Stimulated activated CD8-positive, alpha-beta memory T cell treated with anti-CD3 and anti-CD28 coated beads, Interleukin-4, amount 100 ng/mL, for 1 hour (primary cell): ENCODE measurements at places on chromosomes 6 and 20.

DNA sequence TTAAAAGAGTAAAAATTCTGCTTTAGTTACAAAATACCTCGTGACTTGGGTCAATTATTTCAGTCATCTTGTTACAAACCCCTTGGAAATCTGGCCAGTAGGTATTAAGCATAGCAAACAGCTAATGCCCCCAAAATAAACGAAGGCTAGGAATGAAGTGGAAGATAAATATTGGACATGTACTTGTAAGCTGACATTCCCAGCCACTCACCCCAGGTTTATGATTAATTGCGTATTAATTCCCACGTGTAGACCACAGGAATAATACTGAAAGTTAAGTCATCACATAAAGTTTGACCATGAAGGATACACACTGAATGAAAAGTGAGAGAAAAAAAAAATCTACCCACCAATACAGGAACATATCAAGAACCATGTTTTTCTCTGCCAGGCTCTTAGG, 936.5 kb upstream of the ADGRB3 start:
- no peak for DNase-seq

GRCh38 chr20:36998652-36999051, 47.1 kb upstream of the SAMHD1 start:
- DNase-seq: no peak

GRCh38 chr6:46819561-46819960, 26.4 kb downstream of the MEP1A start:
- no peak for DNase-seq

DNA sequence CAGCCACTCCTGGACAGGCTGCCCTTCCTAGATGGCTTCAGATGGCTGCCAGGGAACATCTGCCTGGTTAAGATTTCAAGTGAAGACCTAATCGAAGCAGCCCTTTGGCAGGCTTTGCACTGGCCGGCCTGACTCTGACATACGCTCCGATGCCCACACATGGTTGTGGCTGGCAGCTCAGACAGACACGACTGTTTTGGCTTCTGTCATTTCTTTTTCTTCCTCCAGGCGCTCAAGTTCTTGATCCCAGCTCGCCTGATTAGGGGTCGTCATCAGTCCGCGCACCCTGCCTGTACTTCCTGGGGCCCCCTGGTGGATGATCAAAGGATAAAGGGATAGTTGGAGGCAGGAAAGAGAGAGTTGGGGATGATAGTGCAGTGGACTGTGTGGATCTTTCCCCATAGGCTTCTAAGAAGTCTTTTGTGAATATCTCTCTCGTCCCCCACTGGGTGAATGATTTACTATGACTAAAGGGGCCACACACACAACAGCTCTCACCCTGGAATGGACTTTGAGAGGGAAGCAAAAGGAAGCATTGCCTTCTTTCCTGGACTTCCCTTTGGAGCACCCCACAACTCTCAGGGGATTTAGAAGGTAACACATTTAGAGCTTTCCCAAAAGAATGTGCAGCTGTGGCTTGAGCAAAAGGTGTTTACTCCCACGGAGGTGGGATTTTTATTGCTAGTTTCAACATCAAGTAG, 21.4 kb upstream of the TRAM2 start:
- no peak for DNase-seq

GRCh38 chr6:3646616-3647362, 104.7 kb downstream of the PXDC1 start:
- no peak for DNase-seq

- DNase-seq: no peak
Observed at GRCh38 chr20:22335210-22335609, 249.2 kb downstream of the FOXA2 start.

- DNase-seq: no peak
Observed at GRCh38 chr20:35269055-35269781, 8.7 kb downstream of the MMP24OS start.

DNA sequence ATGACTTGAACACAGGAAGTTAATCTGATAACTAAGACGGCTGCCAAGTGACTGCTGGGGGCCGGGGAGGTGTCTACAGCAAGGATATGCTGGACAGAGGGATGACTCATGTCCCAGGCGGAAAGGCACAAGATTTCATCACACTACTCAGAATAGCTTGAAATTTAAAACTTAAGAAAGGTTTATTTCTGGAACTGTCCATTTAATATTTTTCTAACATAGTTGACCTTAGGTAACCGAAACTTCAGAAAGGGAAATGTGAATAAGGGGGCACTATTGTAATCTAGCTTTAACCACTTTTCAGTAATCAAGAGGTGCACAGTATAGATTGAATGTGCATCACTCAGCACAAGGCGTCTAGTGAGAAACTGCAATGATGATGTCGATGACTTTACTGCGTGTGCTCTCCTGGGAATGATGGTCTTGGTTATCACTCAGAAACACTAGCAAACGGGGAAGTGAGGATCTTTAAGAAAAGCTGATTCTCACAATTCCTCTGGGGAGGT, 171.5 kb downstream of the QKI start:
- DNase-seq: no peak

DNA sequence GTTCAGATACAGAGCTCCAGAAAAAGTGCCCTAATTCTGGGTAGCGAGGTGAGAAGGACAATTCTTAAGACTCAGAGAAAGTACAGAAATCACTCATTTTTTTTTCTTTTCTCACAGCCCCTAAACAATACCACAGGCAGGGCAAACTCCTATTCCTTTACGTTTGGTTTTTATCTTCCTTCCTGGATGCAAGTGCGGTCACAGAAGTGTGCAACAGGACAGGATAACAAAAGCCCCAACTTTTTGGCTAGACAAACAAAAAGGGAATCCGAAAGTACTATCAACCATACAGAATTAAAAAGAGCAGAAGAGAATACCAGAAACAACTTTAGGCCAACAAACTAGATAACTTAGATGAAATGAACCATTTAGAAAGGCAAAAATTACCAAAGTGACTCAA, 18.4 kb upstream of the BEND6 start:
- DNase-seq: no peak

DNA sequence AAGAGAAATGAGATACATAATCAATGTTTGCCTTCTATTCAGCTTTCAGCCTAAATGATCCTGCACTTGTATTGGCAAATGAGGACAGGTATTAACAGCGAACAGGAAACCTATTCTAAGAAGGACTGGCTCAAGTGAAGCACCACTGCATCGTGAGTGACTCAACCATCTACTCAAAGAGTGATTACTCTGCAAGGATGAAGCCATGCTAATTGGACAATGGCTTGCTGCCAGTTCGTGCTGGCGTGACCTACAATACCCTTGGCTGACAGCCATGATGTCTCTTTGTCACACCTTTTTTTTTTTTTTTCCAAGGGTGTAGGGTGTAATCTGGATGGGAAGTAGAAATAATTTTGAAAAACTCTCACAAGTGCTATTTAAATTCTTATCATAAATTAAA, 104.9 kb downstream of the GJA10 start:
- DNase-seq: no peak

- no peak for DNase-seq
Observed at GRCh38 chr6:147750413-147750812, 241.9 kb downstream of the SAMD5 start.

- DNase-seq: no peak
Observed at GRCh38 chr6:34041385-34041784, 104.5 kb downstream of the GRM4 start.

- DNase-seq: no peak
Observed at GRCh38 chr20:58143531-58143930, 84.9 kb downstream of the ANKRD60 start.

DNA sequence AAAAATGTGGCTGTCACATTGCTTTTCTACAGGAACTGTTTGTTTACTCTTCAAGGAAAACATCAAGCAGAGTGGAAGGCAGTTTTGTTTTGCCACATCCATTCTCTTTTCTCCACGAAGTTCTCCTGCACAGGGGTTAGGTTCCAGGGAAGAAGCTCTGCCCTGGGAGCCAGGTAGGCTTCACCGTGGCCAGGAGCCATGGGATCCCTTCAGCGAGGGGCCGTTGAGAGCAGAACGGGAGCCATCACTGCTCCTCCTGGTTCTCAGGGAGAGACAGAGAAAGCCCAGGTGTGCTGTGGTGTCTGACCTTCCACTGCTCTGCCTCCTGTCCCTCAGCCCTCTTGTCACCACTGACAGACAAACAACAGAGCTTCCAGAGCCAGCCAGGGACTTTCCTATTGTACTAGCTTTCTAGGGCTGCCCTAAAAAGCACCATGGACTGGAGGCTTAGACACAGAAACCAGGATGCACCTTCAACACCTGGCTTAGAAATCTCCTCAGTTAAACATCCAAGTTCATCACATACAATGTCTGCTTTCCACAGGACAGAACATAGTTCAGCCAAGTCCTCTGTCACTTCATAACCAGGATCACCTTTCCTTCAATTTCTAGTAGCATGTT, 75.6 kb upstream of the SLC22A23 start:
- DNase-seq: no peak

DNA sequence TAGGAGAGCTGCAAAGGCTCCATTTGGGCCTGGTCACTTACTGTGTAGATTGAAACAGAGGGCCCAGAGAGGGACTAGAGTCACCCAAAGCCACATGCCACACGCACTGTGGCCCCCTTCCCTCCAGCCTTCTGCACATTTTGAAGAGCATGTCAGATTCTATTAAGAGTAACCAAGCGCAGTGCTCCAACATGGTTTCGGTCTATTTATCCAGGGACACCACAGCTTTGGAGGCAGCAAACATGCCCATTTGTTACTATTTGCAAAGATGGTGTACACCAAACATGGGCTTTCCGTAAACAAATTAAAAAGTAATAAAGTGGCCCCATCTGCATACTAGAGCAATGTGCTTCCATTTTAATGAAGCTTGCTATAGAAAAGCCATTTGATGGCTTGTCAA, 43.7 kb upstream of the CCDC167 start:
- no peak for DNase-seq

- DNase-seq: no peak
Observed at GRCh38 chr6:51459958-51460357, 627.5 kb downstream of the PKHD1 start.

GRCh38 chr6:113651120-113651519, 206.0 kb upstream of the MARCKS start:
- no peak for DNase-seq

- DNase-seq: no peak
Observed at GRCh38 chr20:48984575-48985219, 61.4 kb upstream of the CSE1L start.

GRCh38 chr20:24257171-24257570, 212.3 kb upstream of the SYNDIG1 start:
- DNase-seq: no peak

DNA sequence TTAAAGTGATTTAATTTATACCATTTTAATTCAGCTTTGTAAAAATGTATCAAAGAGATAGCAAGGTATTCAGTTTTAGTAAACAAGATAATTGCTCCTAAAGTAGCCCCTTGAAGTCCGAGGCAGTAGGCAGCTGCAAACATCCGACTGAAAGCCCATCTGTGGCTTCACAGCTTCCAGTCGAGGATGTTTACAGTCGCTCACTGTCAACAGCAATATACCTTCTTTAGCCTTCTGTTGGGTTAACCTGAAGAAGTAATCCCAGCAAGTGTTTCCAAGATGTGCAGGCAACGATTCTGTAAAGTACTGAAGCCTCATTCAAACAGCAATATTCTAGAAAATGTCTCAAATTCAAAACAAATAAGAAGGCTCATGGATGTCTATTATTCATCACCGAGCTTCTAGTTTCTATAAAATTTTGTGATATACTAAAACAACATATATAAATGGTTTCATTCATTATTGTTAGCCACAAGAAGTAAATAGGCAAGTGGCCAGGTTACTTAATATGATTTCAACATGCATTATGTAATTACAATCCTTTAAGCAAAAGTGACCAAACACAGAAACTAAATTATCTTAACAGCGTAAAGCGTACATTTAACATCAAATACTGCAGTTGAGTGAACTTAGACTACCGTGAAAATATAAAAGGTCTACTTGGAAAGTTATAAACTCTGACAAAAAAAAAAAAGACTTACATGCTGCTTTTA, 115.0 kb downstream of the OGFRL1 start:
- no peak for DNase-seq

DNA sequence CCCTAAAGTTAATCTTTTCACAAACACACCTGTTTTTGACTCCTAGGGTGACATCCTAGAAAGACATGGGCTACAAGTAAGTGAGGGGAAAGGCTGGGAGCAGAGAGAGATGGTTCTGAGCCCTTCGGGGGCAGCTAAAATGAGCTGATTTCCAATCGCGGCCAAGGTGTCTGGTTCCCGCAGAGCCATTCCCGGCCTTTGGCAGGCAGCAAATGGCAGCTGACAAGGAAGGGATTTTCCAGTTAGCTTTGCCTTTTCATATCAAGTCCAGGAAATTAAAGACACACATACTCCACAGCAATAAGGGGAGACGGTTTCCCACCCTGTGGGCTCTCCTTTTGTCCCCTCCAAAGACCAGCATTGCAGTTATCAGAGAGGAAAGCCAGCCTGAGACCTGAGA, 228.5 kb downstream of the ZMYND8 start:
- no peak for DNase-seq

DNA sequence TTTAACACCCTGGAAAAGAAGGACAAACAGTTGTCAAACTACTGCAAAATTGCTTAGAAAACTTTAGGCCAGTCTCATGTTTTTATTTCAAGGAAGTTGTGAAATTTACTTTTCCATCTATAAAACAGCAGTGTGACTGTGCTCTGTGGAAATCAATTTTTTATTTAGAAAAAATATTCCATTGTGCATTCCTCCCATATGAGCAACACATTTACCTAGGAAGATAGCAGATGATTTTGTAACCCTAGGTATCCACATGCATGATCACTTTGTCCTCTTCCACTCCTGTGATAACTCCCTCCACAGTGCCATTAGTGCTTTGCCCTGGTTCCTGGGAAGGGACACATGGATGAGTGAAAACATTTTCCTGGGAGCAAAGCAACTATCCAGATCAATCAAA, 70.0 kb upstream of the SHLD1 start:
- no peak for DNase-seq

- no peak for DNase-seq
Observed at GRCh38 chr6:122798099-122798641, 9.1 kb downstream of the SMPDL3A start.

DNA sequence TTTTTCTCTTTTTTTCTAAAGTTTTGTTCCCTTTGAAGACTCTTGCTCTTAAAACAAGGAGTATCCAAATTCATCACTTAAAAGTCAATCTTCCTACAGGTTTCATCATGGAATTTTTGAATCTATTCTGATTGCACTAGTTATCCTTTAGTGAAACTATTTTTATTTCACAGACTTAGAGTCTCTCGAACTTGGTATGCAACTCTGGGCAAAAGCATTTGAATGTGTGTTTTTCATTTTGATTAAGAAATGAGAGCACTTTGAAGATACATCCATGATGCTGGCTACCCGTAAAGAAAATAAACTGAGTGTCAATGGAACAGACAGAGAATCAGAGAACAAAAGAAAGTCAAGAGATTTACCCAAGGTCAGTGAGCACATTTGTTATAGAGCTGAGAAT, 586.5 kb downstream of the EPM2A start:
- DNase-seq: no peak

DNA sequence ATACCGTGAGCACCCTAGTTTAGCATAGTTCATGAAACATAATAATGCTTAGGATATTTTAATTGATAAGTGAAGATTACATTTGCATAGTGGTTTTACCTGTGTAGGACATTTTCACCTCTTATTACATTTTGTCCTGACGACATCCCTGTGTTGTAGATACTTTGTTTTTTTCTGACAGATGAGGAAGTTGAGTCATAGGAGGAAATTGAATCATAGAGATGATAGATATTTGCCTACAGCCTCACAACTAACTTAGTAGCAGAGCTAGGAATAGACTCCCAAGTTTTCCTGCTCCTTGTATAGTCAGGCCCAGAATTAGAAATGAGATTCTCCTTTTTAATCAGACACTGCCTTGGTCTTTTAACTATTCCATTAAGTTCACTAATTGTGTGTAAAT, 100.5 kb upstream of the SUPT3H start:
- no peak for DNase-seq

GRCh38 chr6:146388736-146389364, 154.8 kb upstream of the RAB32 start:
- DNase-seq: no peak

- no peak for DNase-seq
Observed at GRCh38 chr6:147603392-147604081, 95.0 kb downstream of the SAMD5 start.
